ENCODE measurements at places on chromosomes 16 and 17.

DNA sequence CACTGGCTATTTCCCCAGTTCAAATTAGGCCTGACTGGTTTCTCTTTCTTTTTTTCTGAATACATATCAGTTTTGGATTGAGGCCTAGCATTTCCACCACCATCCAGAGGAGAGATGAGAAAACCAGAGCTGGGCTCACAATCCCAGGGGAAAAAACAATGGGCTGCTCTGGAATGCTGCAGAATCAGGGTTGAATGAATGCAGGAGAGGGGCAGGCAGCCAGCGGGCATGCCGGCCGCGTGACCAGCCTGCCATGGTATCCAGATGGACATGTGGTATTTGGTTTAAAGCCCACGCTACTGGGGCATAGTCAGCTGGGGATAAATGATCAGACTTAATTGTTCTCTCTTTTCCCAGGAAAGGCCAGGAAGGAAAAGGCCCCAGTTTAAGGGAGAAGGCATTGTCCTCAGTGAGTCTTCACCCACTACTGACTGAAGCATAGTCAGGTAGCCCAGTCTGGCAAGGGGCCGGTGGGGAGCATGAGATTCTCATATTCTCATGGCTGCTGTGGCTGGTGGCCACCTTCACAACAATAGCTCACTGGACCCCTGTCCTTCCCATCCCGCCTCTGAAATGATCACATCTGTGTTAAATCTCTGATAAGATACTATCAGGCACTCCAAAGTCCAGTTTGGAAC lies 38.7 kb upstream of the RHOT1 start:
- DNase-seq: no peak

DNA sequence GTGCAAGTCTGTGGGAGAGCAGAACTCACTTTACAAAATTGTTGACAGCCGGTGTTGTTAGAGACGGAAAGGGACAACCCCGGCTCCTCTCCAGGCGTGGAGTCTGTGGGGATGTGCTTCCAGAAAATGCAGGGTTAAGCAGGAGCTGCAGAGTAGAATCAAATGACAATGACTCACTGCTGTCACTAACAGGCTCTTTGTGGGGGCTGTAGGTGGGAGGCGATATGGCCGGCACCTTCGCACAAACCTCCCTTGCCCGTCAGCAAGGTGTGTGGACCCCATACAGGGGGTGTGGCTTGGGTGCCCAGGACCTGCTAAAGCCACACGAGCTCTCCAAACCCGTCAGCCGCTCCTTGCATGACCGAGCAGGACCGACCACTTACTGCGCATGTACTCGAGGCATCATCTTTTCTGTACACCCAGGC lies 5.8 kb downstream of the PDK2 start:
- no peak for DNase-seq

DNA sequence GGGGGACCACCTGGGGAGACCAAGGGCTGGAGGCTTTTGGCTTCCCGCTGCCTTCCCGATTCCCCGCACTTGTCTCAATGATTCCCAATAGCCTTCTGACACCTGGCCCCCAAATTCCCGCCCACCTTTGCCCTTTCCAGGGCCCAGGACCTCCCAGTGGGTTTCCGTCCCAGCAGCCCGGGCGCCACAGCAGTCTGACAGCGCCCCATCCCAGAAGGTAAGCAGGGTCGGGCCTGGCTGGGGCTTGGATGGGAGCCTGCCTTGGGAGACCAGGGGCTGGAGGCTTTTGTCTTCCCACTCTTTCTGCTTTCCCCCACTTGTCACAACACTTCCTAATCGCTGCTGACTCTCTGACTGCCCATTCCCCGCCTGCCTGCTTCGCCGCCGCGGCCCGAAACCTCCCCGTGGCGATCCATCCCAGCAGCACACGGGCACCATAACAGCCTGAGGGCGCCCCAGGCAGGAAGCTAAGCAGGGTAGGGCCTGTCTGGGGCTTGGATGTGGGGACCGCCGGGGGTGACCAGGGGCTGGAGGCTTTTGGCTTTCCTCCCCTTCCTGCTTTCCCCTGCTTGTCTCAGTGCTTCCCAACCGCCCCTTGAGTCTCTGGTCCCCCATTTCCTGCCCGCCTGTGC lies 2289.3 kb downstream of the TP53TG3F start:
- DNase-seq: no peak

DNA sequence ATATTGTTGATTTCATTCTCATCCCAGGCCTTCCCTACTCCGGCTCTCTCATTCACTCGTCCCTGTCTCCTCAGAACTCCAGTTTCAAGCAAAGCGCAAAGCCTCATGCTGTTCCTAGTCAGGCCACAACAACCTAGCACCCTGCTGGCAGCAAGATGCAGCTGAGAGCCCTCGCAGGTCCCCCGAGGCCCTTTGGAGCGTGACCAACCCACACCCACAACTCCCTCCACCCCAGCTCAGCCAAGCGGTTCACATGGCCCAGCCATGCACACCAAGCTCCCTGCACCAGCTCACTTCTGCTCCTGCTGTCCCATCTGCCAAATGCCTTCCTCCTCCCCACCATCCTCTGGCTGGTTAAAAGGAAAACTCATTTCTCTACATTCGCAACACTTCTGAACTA lies 195.8 kb downstream of the IRX5 start:
- DNase-seq: no peak

DNA sequence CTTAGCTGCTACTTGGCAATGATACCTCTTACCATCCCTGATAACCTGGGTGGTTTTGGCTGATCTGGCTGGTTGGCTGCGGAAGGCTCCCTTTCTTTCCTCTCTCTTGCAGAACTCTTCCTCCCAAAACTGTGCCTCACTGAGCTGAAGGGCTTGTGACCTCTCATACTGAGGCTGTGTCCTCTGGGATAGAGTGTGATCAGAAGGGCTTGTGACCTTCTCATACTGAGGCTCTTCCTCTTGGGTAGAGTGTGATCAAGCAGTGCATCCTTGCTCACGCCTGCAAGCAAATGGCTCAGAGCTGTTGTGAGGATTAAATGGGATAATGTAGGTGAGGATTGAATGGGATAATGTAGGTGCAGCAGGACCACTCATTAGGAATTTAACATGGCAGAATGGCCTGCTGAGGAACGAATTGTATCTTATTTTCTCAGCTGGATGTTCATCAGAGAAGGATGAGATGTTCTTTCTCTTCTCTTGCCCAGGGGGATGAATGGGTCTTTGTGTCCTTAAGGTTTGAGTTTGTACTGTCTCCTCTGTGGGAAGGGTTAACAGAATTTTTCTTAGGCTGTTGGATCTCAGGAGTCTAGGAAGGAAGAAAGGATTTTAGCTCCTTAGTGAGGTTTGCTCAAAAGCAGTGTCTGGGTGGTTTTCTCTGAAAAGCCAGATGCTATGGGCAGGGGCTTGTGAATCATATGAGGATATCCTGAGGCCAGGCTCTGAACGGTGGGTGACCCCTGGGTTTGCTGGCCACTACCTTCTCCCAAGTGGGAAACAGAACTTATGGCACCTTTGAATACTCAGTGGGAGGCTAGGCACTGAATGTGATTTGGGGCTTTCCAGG lies 130.0 kb upstream of the HS3ST2 start:
- no peak for DNase-seq

GRCh38 chr16:77868052-77868451 lies 79.7 kb downstream of the VAT1L start:
- DNase-seq: no peak

GRCh38 chr16:53773881-53774280 lies 69.9 kb downstream of the FTO start:
- DNase-seq: no peak
